ENCODE measurements at places on chromosomes 3 and 15.
A peak's percentile ranks its signal among the peaks of the same experiment; 100 is the strongest.

- no peak for DNase-seq
Observed at GRCh38 chr3:182948305-182948704, 32.0 kb downstream of the DCUN1D1 start.

DNA sequence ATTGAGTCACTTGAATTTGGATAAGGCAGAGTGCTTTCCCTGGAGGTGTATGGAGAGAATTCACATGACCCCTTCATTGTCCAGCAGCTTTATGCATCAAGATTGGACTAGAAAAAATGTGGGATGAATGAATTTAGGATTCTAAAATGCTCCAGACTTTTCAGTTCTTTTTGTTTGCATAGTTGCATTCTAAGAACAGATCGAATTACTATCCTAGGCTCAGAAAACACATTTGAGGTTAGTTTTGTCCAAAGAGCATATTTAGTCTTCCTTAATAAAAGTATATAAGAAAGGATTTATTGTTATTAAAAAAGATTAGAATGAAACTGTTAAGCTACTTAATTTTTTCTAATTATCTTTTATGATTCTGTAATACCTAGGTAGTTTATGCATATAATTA lies 127.4 kb downstream of the UBE2E2 start:
- no peak for DNase-seq

DNA sequence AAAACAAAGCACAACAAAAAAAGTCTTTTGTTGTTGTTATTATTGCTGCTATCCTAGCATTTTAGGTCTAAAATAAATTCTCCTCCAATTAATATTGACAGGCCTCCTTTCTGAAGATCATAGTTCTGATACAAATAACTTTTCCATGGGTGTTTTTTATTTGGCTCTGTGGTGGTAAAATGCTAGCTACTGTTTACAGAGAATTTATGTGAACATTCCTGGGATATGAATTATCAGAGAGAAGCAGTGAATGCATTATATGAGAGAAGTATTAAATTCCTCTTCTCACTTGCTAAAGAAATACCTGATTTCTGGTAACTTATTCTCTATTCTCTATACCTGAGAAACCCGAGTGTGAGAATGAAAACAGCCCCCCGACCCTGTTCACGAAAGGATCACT lies 57.5 kb upstream of the TMCO5A start:
- DNase-seq, result no peak

DNA sequence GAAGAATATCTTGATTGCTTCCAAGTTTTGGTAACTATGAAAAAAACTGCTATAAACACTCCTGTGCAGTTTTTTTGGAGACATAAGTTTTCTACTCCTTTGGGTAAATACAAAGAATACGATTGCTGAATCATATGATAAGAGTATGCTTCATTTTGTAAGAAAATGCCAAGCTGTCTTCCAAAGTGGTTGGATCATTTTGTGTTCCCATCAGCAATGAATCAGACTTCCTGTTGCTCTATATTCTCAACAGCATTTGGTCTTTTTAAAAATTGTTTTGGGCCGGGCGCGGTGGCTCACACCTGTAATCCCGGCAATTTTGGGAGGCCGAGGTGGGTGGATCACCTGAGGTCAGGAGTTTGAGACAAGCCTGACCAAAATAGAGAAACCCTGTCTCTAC lies 14.5 kb downstream of the BTD start:
- DNase-seq, result no peak

- DNase-seq, result no peak
Observed at GRCh38 chr15:22903427-22903826, 65.0 kb downstream of the NIPA2 start.

DNA sequence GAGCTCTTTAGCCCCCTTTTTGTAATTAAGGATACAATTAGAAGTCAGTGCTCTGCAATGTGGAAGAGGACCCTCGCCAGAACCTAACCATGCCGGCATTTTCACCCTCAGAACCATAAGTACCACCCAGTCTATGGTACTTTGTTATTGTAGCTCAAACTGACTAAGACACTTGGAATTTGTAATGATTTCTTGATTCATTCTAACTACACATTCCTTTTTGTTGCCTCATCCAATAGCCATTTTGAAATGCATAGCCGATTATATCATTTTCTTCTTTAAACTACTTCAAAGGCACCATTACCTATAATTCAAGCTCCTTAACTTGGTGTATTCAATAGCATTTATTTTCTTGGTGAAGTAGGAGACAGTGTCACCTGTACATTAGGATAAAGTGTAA lies 61.4 kb downstream of the GLB1 start:
- DNase-seq, result no peak

- no peak for DNase-seq
Observed at GRCh38 chr3:50205413-50206276, 574 bp downstream of the SLC38A3 start.

DNA sequence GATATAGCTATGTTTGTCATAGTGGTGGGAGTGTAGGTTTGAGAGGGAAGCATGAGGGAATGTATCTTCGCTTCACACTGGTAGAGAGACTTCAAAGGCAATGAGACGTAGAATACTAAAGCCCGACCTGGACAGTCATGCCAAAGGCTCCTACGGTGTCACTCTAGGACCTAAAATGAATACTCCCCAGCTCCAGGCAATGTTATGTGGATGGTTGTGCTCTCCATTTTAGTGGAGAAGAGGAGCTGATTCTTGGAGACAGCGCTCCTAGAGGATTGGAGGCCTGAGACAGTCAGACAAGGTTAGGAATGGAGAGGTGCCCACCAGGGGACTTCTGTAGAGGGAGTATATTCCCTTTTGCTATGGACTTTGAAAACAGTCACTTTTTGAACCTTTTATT lies 260.1 kb downstream of the MEX3B start:
- DNase-seq, result no peak

DNA sequence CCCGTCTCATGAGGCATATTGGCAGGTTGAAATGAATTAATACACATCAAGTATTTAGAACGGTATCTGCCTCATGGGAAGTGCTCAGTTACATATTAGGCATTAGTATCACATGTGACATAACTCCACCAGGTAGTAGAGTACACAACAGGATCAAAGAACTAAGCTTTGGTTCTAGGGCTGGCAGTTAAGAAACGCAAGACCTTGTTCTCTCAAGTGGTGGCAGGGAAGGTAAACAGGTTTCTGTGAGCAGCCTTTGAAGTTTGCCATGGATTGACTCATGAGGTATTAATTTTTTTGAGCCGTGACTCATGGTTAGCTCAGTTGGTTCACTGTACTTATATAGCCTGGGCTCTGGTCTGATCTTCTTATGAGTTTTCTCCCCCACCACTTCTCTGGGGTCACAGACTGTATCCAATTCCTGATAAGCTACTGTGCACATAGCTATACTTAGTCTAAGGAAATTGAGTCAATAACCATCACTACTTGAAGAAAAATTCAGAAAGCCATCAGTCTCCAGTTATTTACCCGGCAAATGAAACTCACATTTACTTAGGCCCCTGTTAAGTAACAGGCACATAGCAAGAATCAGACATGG lies 155.6 kb upstream of the STT3B start:
- no peak for DNase-seq

DNA sequence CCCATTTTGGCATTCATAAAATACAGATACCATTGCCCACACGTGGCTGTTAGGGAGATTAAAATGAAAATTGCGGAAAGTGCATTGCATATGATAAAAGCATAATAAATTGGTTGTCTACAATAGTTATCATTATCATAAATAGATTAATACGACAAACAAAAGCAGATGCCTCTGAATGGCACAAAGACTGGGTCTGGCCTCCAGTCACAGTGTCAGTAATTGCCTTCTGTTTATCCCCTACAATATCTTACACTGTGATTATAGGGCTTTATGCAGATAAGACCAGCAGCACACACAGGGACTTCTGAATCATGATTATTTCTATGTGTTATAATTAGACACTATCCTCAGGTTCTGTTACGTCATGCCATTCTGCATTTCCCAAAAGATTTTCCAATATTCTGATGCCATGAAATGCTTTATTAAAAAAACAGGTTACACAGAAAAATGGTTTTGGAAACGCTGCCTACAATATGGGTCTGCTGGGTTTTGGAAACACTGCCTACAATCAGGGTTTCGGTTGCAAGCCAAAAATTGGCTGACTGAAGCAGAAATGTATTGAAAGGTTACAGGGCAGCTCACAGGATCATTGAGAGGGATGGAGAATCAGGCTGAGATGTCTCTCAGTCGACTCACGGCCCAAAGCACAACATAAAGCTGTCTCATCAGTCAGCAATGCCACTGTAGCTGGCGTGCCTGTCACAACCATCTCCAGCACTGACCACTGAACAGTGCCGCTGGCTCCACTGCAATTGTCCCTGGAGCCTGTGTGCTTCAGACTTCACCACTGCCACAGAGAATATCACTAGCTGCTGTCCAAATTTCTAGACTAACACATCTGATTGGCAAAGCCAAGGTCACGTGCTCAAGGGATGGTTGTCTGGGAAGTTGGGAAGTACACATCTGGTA lies 248.1 kb downstream of the ERC2 start:
- no peak for DNase-seq

DNA sequence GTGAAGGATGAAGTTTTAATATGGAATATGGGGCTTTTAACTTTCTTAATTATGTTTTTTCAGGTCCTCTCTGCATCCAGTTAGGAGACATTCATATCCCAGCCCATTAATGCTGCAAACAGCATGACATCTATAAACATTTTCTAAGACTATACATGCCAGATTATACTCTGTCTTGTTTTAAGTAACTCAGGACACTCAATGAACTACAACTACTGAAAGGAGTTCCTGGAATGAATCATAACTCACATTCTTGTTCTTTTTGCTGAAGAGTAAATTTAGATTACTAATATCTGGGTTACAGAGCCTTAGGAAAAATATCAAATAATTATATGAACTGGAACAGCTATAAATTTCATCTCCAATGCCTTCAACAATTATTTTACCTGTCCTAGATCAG lies 167.4 kb downstream of the STAG1 start:
- no peak for DNase-seq

DNA sequence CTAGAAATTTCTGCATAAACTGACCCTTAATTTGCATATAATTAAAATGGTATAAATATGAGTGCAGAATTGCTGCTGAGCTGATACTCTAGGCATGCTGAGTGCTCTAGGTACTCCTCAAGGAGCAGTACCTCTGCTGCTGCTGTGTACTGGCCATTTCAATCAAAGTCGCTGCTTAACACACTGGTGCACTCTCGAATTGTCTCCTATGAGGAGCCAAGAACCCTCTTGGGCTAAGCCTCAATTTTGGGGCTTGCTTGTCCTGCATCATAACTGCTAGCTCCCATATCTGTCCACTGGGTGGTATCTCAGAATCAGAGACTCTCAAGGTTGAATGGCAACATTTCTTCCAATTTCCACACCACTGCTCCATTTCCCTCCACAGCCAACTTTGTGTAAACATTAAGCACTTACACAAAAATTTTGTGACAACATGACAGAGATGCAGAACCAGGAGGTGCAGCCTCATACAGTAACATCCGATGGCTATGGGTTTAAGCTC lies 82.5 kb downstream of the XXYLT1 start:
- DNase-seq, result no peak

- no peak for DNase-seq
Observed at GRCh38 chr3:17125738-17126442, 241.1 kb downstream of the PLCL2 start.

- DNase-seq, result no peak
Observed at GRCh38 chr3:42010530-42010929, 48.6 kb upstream of the ULK4 start.

DNA sequence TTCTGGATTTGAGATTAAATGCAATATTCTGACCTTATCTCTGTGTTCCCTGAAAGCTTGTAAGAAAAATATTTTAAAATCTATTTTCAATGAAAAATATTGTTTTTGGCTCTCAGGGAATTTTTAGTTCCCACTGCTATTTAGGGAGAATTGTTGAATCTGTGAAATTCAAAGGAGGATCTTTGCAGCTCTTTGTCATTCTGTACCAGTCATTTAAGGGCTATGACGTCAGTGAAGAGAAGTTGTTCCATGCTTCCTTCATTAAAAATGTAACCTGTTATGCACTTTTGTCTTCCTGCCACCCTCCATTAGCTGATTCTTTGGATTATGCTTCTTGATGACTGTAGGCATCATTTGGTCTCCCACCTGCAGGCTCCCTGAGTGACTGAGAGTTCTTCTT lies 427.8 kb upstream of the C2CD4B start:
- DNase-seq, result no peak

- DNase-seq, result no peak
Observed at GRCh38 chr3:70186221-70186620, 126.2 kb downstream of the MDFIC2 start.

DNA sequence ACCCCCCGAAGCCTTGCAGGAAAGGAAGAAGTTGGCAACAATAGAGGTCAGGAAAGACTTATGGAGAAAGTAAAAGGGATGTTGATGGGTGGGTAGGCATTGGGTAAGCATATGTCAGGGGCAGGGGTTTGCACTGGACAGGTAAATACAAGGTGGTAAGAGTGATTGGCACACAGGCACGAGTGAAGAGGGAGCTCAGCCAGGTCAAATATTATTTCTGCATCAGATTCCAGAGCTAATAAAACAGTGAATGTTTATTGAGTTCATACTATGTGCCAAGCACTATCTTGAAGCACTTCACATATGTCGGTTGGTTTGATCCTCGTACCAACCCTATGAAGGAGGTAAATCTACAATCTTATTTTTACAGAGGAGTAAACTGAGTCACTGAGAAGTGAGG lies 6.6 kb downstream of the CLSTN2 start:
- no peak for DNase-seq

DNA sequence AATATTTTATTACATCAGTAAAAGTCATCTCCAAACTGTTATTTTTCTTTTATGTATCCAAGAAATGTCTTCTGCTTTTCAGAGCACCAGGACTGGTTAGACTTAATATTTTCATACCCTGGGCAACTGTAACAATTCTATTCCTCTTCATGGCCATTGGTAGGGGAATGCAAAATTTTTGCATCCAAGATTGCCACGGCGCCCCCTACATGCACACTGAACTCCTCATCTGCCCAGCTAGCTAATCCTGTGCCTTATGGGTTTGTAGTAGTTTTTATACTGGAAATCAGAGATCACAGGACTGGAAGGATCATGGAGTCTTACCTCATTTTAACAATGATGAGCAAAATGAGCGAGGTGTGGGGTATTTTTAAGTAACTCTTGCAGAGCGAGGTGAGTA lies 74.2 kb downstream of the CRTC3 start:
- DNase-seq, result peak; percentile 22

DNA sequence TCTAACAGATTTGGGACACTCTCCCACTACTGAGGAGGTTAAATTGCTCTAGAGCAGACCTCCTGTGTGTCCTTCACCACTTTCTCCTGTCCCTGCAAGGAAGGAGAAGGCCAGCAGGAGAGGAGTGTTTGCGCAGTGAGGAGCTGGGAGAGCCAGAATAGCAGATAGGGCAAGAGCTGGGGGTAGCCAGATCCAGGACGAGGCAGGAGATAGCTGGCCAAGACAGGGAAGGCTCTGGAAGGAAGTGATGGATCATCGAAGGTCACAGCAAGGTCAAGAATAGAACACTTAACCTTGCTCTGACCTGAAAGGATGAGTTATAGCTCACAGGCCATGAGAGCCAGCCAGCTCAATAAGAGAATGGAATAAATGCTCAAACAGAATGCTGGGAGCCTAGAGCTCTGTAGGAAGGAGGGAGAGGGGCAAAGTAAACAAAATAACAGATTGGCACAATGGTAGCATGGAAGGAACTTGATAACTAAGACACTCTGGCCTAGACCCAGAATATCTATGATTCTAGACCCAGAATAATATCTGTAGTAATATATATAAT lies 37.5 kb upstream of the FSIP1 start:
- DNase-seq, result no peak
